ENCODE measurements at places on chromosomes 2 and 18.

- DNase-seq: no peak
Observed at GRCh38 chr2:219449609-219450008, 15.0 kb downstream of the SPEG start.

DNA sequence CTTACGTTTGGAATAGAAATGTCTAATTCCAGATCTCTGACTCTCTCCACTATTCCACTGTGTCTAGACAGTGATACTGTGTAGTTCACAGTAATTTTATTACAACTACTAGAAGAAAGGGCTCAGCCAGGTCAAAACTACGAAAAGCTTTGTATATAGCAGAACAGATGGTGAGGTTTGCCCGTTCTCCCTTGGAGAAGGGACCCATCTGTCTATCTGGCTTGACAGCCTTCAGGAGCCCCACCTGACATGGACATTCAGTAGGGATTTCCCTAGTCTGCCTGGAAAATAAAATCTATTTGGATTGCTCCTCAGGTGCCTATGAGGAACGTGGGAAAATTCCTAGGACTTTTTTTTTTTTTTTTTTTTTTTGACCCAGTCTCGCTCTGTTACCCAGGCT lies 435.4 kb downstream of the NRXN1 start:
- no peak for DNase-seq

DNA sequence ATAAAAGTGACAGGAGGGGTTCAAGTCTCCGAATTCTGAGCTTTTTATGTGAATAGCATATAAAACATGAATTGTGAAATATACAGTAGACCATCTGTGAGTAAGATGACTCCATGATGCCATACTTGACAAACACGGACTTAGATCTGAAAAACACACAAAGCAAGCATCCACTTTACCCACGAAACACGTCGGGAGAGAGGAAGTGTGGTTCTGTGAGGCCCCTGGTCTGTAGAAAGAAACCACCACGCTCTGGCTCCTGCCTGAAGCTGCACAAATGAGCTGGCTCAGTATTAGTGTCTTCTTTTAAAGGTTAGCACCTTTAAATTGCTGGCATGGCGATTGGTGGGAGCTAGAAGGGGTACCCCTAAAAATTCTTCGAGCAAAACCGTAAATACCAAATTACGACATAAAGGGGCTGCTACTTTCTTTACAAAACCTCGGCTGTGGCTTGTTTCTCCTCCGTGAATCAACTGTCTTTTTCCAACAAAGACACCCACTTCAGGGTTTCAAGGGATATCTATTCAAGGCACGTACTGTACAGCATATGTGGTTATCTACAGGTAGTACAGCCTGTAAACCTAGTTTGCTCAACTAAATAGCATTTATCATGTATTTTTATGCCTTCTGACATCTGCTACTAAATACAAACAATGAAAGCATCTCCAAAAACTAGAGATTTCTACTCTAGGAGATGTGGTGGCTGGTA lies 70.9 kb downstream of the AFF3 start:
- DNase-seq: no peak

DNA sequence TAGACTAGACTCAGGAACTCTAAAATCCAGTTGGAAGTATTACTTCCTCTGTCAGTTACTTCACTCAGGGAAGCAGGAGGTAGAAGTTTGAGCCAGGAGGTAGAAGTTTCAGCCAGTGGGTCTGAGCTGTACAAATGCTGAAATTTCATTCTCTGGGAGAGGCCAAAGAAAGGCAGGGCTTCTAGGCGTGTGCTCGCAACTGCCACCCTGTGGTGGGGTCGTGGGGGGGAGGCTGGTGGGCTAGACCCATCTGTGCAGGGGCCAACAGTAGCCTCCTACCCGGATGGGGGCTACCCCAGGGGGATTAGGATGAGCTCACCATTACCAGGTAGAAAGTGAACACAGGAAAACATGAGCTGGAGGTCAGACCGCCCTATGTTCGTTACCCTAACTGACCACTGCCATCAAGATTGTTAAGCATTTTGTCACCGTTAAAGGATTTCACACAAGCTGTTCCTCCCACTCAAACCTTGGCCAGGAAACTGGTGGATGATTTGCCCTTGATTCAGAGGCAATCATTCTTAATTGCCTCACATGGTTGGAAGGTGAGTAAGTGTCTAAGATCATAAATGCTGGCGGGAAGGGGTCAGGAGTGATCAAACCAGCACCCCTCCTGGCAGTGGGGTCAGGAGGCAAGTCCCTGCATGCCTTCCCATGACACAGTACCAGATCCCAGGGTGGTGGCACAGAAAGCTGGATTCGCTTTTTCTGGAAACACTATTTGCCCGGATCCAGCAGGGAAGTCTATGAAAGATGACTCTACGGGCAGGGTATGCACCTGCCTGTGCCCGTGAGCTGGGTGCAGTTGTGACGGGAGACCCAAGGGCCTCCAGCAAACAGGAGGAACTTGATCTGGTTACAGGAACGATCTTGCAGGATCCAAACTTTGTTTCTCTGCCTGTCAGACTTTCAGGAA lies 5.2 kb upstream of the FHL2 start:
- no peak for DNase-seq

Measured in activated effector memory CD4-positive, alpha-beta T cell treated with anti-CD3 and anti-CD28 coated beads, Interleukin-2, amount 50 U/mL, for 16 hours (primary cell).